ENCODE measurements at places on chromosomes 13 and 19. TPM values are rescaled to one million over a fixed set of nuclear protein-coding genes. Genes with fewer than 3 reads are reported as not detected.

- H3K27ac ChIP-seq: no peak overlapping the region
- H3K36me3 ChIP-seq: no peaks in the 10 kb centered on the region
- 0 out of 2 replicates have a peak, but pooled peaks cover 3% of the 10 kb centered on the region for H3K27me3 ChIP-seq
- no peak for DNase-seq
These were observed 14.8 kb upstream of the LGALS13 start for GRCh38 chr19:39587496-39587895.

GRCh38 chr19:19134687-19135158 is 3.6 kb downstream of the TMEM161A start:
- no peak overlapping the region for H3K27ac ChIP-seq
- H3K36me3 ChIP-seq: no peaks in the 10 kb centered on the region
- no peak for DNase-seq
- no peaks in the 10 kb centered on the region for H3K27me3 ChIP-seq

GRCh38 chr19:4016486-4016885 is 8.9 kb downstream of the PIAS4 start:
- no peaks in the 10 kb centered on the region for H3K27me3 ChIP-seq
- no peak for DNase-seq
- H3K4me3 ChIP-seq: no peak overlapping the region
- H3K27ac ChIP-seq: no peak overlapping the region

DNA sequence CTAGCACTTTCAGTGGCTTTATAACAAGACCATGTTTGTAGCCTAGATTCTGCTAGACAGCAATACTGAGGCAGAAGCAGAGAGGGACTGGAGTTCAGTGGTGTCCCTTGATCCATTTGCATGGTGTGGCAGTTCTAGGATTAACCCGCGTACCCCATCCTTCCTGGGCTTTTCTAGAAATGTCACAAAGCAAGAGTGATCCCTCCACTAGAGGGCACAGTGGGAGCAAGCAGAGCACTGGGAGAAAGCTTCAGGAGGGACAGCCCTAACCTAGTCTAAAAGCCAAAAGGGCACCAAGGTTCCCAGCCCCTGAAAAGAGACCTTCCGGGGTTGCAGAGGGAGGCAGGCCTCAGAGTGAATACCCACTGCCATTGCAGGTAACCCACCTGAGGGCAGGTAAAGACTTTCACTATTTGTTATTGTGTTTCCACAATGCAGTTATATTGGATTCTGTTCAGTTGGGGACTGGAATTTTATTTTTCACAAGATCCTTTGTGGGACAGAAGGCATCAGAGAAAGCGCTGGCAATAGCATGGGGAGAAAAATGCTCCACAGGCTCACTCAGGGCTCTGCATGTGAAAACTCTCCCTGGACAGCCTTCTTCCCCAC is 170.6 kb downstream of the FLT1 start:
- no peak overlapping the region for H3K4me3 ChIP-seq
- H3K27ac ChIP-seq: no peak overlapping the region
- DNase-seq: peak; percentile 84

DNA sequence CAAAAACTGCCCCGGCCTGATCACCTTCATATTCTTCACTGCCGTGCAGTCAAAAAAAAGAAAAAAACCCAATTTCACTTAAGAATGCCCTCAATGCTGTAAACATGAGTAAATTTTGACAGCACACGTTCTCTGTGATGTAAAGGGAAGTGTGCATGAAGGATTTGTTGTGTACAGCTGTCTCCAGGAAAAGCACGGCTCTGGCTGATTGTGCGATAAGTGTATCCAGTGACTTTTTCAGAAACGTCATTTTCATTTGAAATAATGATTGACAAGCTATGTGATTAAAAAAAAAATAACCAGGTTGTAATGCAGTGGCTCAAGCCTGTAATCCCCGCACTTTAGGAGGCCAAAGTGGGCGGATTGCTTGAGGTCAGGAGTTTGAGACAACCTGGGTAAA is 39.6 kb downstream of the ANKRD10 start:
- peak overlapping the region; percentile 54 for H3K4me3 ChIP-seq
- no peaks in the 10 kb centered on the region for H3K27me3 ChIP-seq
- DNase-seq: no peak
- no peak overlapping the region for H3K27ac ChIP-seq

GRCh38 chr13:102679449-102680132 is 15.3 kb downstream of the METTL21C start:
- DNase-seq: no peak
- H3K27ac ChIP-seq: no peak overlapping the region
- H3K4me3 ChIP-seq: no peak overlapping the region

The BRCA2 gene
- total RNA-seq: 22.9 TPM

Measured in SJCRH30 (cell line).